ENCODE measurements at places on chromosomes 3 and 15.
A peak's percentile ranks its signal among the peaks of the same experiment; 100 is the strongest.

- DNase-seq = no peak
These were observed 101.3 kb upstream of the ATP11B start for GRCh38 chr3:182692021-182692420.

DNA sequence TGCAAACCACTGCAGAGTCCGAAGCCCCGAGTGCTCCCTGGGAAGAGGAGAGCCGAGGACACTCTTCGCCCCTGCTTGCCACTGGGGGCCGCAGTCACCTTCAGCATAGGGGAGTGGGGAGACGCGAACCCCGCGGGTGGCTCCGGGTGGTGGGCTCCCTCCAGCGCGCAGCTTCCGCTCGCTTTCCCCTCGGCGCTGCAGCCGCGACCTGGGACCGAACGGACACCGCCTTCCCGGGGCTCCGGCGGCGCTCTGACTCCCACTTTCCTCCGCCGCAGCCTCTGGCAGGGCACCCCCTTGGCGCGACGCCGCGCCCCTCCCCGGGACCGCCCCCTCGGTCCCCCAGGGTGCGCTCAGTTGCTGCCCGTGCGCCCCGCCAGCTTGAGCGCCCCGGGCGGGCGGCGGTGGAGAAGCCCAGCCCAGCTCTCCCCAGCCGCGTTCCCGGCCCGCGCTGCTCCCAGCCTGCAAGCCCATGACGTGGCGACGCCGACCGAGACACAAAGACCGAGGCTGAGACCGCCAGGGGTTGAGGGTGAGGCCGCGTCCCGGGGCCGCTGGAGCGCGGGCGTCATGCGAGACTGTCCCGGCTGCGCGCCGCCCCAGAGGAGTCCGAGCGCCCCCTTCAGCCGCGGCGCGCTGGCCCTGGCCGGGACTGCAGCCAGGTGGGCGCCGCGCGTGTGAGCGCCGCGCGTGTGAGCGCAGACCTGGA, at the start of gene MINAR1:
MINAR1 (plus strand) TSS at position 701 of the 709 bp plus-strand sequence. CDS start 23,812 bp downstream, outside the sequence.
- DNase-seq = peak; percentile 78

DNA sequence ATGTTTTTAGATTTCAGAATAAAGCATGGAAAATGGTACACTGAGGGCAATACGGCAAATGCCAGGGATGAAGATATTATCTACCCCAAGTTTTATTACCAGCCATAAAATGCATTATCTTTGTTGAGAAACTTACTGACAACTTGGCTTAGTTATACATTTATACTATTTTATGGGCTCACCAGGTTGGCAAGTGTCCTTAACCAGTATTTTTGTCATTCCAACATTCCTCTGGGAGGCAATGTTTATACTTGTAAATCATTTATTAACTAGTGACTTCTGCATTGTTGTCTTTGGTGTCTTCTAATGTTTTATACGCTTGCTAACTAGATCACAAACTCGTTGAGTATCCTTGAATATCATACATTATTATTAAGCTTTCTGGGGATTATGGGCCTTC, 18.0 kb upstream of the ADGRG7 start:
- no peak for DNase-seq

- no peak for DNase-seq
These were observed 62.4 kb downstream of the CEMIP start for GRCh38 chr15:80841541-80841940.

DNA sequence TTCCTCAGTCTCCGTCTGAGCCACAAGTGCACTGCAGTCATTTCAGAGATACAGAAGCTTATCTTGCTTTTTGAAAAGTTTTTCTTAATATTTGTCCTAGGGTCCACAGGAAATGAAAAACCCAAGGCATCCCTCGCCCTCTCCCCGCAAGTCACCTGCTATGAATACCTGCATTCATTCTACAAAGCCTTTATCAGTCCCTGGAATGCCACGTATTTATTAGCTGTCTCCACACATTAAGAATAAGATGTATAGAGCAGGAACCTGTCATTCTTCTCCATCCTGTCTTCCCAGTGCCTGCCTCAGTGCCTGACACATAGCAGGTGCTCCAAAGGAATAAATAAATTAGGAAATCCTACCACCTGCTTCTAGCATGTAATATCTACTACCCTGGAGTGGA, 73.3 kb upstream of the ICE2 start:
- DNase-seq = no peak

DNA sequence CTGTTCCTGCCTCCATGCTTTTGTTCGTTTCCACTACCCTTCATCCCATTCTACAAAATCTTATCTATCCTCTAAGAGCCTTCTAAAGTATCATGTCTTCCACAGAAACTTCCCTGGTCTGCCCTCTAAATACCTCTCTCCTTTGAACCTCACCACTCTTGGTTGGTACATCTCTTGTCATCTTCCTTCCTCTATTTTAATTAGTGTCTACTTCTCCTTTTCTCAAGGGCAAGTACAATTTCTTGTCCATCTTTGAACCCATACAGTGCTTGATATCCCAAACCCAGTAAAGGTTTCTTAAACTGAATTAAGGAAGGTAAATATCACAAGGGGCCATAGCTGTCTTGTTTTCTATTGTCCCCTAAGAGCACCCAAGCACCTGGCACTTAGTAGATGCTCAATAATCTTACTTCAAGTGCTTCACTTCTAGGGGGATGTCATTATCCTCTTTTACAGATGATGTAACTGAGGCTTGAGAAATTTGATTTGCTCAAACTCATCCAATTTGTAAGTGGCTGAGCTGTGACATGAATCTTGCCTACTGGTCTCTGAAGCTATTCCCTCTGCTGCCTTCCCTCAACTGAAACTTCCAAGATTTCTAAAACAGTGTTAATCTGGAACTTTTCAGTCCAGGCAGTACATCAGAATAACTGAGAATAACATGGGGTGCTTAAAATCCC, 2.6 kb upstream of the DAPK2 start:
- DNase-seq = no peak

DNA sequence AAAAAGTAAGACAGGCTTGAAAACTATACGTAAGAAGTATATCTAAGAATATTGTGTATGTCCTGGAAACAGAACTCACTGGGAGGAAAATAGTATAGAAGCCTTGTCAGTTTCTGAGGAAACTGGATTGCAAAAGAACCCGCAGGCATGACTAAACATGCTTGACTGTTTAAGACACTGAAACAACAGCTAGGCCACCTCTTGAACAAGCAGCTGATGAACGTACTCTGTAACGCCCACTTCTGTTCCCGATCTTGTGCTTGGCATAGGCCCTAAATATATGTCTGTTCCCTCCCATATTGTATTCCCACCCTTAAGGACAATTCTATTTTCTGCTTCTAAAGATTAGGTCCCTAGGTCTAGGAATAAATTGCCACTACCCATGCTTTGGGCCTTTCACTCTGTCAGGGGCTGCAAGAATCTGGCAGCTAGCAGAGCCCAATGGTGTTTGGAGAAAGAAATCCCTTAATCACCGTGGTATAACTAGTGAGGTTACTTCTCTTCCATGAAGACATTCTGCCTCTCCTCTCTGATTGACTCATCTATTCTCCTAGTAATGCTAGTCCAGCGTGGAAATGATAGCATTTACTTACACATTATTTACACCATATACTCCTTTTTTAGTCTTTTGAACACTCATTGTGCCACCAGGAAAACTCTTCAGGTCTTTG, 46.2 kb downstream of the CD200 start:
- DNase-seq = no peak

GRCh38 chr15:76945494-76946093, 14.0 kb downstream of the RCN2 start:
- no peak for DNase-seq

GRCh38 chr15:49990835-49991545, 128.0 kb downstream of the ATP8B4 start:
- DNase-seq = no peak

DNA sequence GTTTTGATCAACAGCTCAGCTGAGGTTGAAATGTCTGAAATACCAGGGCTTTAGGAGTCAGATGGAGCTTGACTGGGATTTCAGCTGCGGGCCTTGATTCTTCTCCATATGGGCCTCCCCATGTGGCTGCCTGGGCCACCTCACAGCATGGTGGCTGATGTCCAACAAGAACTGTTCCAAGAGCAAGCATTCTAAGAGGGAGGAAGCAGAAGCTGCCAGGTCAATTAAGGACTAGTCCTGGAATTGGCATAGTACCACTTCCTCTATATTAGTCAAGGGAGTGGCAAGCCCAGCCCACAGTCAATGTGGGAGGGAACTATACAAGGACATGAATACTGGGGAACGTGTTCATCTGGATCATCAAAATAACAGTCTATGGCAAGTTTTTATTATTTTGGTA, 181.7 kb upstream of the ANKRD28 start:
- DNase-seq = no peak

- DNase-seq = no peak
These were observed 115.9 kb upstream of the ST8SIA2 start for GRCh38 chr15:92277776-92278175.

DNA sequence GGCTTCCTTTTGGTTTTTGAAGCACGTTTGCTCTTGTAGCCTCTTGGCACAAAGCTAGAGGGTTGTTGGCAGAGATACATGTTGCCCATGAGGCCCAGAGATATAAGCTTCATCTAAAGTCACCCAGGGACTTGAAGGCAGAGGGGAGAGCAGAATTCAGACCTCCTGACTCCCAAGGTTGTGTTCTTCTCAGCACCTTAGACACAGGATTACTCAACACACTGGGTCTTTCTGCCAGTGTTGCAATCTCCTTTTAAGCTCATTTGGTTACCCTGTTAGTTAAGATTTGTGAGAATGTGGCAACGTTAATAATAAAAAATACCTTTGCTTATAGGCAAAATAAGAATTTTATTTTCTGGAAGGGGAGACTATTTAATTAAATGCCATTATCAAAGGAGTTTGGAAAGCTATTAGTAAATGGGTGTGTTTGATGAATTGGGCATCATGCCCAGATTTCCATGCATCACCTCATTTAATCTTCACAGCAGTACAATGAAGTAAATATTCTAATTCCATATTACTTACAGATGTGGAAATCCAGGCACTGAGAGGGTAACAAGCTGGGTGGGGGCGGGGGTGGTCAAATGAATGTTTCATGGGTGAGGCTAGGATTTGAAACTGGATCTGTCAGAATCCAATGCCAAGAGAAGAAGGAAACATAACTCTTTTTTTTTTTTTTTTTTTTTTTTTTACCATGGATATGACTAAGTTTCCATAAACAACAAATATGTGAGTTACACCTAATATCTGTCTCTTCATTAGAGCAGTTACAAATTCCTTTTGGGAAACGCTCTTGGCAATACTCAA, 183.3 kb downstream of the NR1D2 start:
- DNase-seq = no peak

Data from nephron progenitor cell (in vitro differentiated cells).